ENCODE measurements at places on chromosomes 16 and 17. TPM values are rescaled to one million over a fixed set of nuclear protein-coding genes. Genes with fewer than 3 reads are reported as not detected.

Gene CMTM2
- total RNA-seq, result 0.67 TPM

DNA sequence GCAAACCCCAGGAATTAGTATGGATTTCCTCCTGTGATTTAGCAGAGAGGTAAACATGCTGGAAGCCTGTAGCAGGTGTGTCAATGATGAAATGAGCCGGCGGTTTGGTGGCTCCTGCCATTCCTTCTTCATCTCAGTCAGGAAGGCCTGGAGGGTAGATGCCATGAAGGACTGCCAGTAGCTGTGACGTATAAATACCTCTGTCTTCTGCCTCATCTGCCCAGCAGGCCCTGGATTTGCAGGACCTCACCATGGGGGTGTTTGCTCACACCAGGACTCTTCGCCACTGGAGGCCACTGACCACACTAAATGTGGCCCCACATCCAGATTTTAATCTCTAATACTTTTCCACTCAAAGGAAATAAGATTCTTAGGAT lies 16.1 kb upstream of the SLC4A1 start:
- no peak overlapping the region for H3K27ac ChIP-seq
- DNase-seq, result no peak
- no peak overlapping the region for H3K4me3 ChIP-seq
- H3K27me3 ChIP-seq, result peaks cover 10% of the 10 kb centered on the region
- H3K4me1 ChIP-seq, result peaks cover 16% of the 10 kb centered on the region
- no peaks in the 10 kb centered on the region for H3K36me3 ChIP-seq

DNA sequence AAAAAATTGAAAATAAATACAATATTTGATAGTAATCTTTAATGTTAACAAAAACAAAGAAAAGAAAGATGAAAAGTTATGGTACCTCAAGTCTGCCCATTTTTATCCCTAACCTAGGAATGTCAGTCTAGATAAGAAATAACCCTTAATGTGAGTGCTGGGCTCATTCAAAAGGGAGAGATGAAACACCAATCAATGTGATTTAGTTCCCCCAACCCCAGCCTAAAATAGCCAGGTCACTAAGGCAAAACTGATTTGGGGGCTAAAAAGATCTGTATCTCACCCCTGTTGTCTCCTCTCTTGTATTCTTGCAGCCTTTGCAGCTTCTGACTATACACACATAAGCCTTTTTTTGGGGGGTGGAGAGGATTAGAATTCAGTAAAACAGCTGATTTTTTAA lies 3.2 kb upstream of the IGF2BP1 start:
- H3K4me1 ChIP-seq, result peaks cover 13% of the 10 kb centered on the region
- no peaks in the 10 kb centered on the region for H3K36me3 ChIP-seq
- DNase-seq, result no peak
- no peak overlapping the region for H3K4me3 ChIP-seq
- H3K27ac ChIP-seq, result no peak overlapping the region

- H3K4me3 ChIP-seq, result no peak overlapping the region
- H3K27me3 ChIP-seq, result peaks cover 16% of the 10 kb centered on the region
- no peaks in the 10 kb centered on the region for H3K36me3 ChIP-seq
These were observed 1.3 kb upstream of the KRTAP4-7 start for GRCh38 chr17:41082626-41083025.

DNA sequence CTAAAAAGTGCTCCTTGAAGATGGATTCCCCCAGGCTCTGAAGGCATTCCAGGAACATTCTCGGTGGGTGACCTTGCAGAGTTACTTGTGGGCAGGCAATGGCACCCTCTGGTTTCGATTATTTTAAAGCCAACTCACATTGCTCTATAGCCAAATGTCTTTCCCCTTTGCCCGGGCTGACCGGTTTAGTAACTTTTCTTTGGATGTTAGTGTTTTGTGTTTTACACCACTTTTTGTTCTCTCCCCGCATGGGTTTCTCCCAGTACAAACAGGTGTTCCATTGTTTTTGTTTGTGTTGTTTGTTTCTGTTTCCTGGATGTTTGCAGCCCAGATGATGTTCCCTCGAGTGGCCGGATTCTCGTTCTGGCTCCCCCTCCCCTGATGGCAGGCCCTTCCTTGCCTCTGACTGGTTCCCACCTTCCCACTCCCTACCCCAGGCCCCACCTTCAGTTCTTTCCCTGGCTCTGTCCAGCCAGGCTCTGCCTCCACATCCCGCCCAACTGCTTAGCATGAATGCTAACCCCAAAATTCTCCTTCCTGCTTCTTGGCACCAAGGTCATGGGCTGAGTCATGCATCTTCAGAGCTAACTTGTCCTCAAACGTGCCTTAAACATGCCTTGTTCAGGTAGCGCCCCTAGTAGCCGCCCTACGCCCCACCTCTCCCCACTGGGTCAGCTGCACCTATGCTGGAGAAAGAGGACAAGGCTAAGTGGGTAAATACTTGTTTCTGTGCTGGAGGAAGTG lies 40.6 kb downstream of the ELAC2 start:
- H3K27ac ChIP-seq, result no peak overlapping the region
- peaks cover 4% of the 10 kb centered on the region for H3K4me1 ChIP-seq
- DNase-seq, result no peak
- peaks cover 7% of the 10 kb centered on the region for H3K27me3 ChIP-seq
- no peak overlapping the region for H3K4me3 ChIP-seq
- no peaks in the 10 kb centered on the region for H3K36me3 ChIP-seq

- H3K27ac ChIP-seq, result no peak overlapping the region
- no peaks in the 10 kb centered on the region for H3K4me1 ChIP-seq
- H3K27me3 ChIP-seq, result no peaks in the 10 kb centered on the region
- no peaks in the 10 kb centered on the region for H3K36me3 ChIP-seq
- H3K4me3 ChIP-seq, result no peak overlapping the region
These were observed 18.6 kb upstream of the ACSF3 start for GRCh38 chr16:89074803-89075688.

DNA sequence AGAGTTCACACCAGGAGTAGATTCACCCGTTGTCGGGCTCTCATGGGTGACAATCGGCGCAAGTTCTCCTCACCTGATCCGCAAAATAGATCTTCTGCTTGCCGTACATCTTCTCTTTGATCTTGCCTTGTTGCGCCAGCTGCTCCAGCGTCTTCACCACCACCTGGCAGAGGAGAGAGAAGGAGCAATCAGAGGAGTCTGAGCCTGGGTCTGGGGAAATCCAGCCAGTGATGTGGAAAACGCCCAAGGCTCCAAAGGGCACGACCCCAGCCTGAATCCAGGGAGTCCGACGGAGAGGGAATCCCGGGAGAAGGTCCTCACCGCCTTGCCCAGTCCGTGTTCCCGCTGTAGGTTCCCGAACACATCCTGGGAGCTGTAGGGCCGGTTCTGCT lies 393 bp downstream of the PSMC3IP start:
- H3K4me3 ChIP-seq, result peak overlapping the region; percentile 100
- peaks cover 27% of the 10 kb centered on the region for H3K36me3 ChIP-seq
- H3K27me3 ChIP-seq, result no peaks in the 10 kb centered on the region
- H3K27ac ChIP-seq, result peak overlapping the region; percentile 97
- peaks cover 40% of the 10 kb centered on the region for H3K4me1 ChIP-seq
- no peak for DNase-seq
